ENCODE measurements at places on chromosomes 4 and X. TPM values are rescaled to one million over a fixed set of nuclear protein-coding genes. Genes with fewer than 3 reads are reported as not detected.

- H3K4me1 ChIP-seq, result no peaks in the 10 kb centered on the region
- no peak overlapping the region for H3K4me3 ChIP-seq
- H3K36me3 ChIP-seq, result no peaks in the 10 kb centered on the region
- peaks cover 3% of the 10 kb centered on the region for H3K27me3 ChIP-seq
Measured at GRCh38 chr4:6426571-6427438, 45.6 kb downstream of the PPP2R2C start.

GRCh38 chr4:122744229-122744628 lies 11.7 kb downstream of the BBS12 start:
- H3K27me3 ChIP-seq, result no peaks in the 10 kb centered on the region
- H3K4me3 ChIP-seq, result no peak overlapping the region
- H3K36me3 ChIP-seq, result peaks cover 10% of the 10 kb centered on the region
- H3K27ac ChIP-seq, result no peak overlapping the region
- DNase-seq, result no peak

- no peak for DNase-seq
- no peaks in the 10 kb centered on the region for H3K27me3 ChIP-seq
- H3K27ac ChIP-seq, result no peak overlapping the region
- H3K4me1 ChIP-seq, result no peaks in the 10 kb centered on the region
Measured at GRCh38 chr4:82954212-82954611, 53.7 kb downstream of the THAP9 start.

DNA sequence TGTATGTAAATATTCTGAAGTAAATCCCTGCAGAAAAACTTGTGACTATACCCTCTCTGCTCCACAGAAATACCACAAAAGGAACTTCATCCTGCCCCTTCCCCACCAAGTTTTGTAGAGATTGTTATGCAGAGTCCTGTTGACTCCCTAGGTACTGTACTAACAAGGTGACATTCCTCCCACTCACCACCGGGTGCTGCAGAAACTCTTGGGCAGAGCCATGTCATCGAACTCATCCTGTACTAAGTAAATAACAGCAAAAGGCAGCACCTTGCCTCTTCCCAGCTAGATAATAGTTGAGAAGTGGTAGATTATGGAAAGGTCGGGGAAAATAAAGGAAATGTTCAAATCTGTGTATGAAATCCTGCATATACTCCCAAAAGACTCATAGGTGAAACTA lies 233.3 kb downstream of the STPG2 start:
- no peak overlapping the region for H3K27ac ChIP-seq
- H3K4me1 ChIP-seq, result no peaks in the 10 kb centered on the region
- H3K4me3 ChIP-seq, result no peak overlapping the region
- H3K27me3 ChIP-seq, result no peaks in the 10 kb centered on the region
- H3K36me3 ChIP-seq, result no peaks in the 10 kb centered on the region

- no peak for DNase-seq
- no peaks in the 10 kb centered on the region for H3K4me1 ChIP-seq
- H3K27me3 ChIP-seq, result no peaks in the 10 kb centered on the region
- no peaks in the 10 kb centered on the region for H3K36me3 ChIP-seq
- H3K27ac ChIP-seq, result no peak overlapping the region
- no peak overlapping the region for H3K4me3 ChIP-seq
Measured at GRCh38 chr4:128703948-128704347, 105.6 kb upstream of the JADE1 start.

DNA sequence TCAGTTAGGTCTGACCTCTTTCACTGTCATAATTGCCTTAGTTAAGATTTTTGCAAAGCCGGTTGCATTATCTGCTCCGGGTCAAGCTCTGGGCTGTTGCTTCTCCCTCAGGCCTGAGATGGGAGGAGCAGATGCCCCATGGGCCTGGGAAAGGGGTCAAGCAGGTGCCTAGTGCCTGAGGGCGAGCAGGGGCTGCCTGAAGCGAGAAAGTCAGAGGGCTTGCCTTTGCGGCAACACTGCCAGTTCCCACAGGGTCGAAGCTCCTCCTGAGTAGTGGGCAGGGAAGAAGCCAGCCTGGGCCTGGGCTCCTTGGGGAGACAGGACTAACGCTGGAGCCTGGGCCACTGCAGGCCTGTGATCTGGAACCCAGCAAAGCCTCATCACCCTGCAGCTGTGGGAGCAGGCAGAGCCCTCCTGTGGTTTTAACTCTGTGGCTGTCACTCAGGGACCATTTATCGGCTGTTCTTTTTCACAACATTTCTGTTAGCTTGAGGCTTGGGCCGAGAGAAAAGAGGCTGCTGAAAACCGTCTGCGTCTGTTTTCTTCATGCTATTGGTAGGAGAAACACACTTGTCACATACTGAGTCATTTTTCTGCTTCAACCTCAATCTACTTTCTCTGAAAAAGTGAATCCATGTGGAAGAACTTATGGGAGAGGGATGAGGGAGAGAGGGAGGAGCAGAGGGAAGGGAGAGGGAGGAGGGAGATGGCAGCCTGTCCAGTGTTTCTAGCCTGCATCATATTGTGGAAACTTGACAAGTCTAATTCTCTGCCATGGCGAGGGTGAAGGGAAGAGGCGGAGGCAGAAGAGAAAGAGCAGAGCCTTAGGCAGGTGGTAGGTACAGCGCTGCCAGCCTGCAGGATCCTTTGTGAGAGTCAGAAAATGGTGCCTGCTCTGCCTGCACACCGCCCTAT lies 68.4 kb downstream of the RHOH start:
- no peaks in the 10 kb centered on the region for H3K36me3 ChIP-seq
- no peak overlapping the region for H3K27ac ChIP-seq
- peaks cover 7% of the 10 kb centered on the region for H3K4me1 ChIP-seq
- H3K4me3 ChIP-seq, result no peak overlapping the region
- H3K27me3 ChIP-seq, result no peaks in the 10 kb centered on the region
- no peak for DNase-seq

DNA sequence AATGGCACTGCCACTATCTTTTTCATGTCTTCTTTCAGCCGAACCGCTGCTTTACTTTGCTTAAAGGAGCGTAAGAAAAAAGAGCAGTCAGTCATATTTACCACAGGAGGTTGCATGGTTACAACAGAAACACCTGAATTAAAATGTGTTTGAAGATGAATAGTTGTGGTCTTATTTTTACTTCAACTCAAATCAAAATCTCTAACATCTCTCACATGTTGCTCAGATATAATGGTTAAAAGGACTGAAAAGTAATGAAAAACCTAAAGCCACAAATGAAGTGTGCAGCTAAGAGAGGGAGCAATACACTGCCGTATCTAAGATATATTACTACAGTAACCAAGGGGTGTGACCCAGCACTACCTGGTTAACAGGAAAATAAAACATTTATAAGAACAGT lies 27.4 kb downstream of the FAM13A start:
- no peaks in the 10 kb centered on the region for H3K27me3 ChIP-seq
- no peak for DNase-seq
- no peak overlapping the region for H3K27ac ChIP-seq
- no peaks in the 10 kb centered on the region for H3K4me1 ChIP-seq
- no peaks in the 10 kb centered on the region for H3K36me3 ChIP-seq

DNA sequence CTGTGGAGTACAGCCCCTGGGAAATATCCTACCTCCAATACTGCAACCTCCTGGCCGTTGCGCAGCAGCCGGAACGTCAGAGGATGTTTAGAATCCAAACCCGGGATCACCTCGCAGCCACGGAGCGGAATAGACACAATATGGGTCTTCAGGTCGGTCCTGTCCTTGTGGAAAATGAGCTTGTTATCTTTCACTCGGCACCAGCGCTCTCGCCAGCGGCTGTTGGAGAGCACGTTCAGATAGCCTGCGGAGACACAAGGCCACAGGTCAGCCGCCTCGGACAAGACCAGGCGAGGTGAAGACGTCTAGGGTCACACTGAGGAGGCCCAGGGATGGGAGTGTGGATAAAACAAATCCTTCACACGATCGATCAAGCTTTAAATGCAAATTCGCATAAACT lies 139.3 kb downstream of the AFAP1 start:
- DNase-seq, result no peak
- H3K27ac ChIP-seq, result no peak overlapping the region
- H3K27me3 ChIP-seq, result no peaks in the 10 kb centered on the region
- H3K36me3 ChIP-seq, result peaks cover 31% of the 10 kb centered on the region

GRCh38 chrX:97452283-97452682 lies 568.6 kb downstream of the RPA4 start:
- H3K27ac ChIP-seq, result no peak overlapping the region
- DNase-seq, result no peak
- H3K36me3 ChIP-seq, result no peaks in the 10 kb centered on the region

- H3K4me3 ChIP-seq, result no peak overlapping the region
- H3K36me3 ChIP-seq, result peaks cover 85% of the 10 kb centered on the region
- DNase-seq, result no peak
- no peaks in the 10 kb centered on the region for H3K27me3 ChIP-seq
Measured at GRCh38 chr4:143207555-143207954, 22.8 kb downstream of the USP38 start.

- no peak for DNase-seq
- H3K4me1 ChIP-seq, result peaks cover 2% of the 10 kb centered on the region
- H3K36me3 ChIP-seq, result no peaks in the 10 kb centered on the region
- H3K27me3 ChIP-seq, result no peaks in the 10 kb centered on the region
- no peak overlapping the region for H3K4me3 ChIP-seq
- H3K27ac ChIP-seq, result no peak overlapping the region
Measured at GRCh38 chrX:46551494-46552128, 6.4 kb upstream of the ZNF674 start.

GRCh38 chr4:55887594-55887993 lies 34.1 kb downstream of the EXOC1 start:
- H3K36me3 ChIP-seq, result peaks cover 56% of the 10 kb centered on the region
- H3K27me3 ChIP-seq, result no peaks in the 10 kb centered on the region
- no peak for DNase-seq

DNA sequence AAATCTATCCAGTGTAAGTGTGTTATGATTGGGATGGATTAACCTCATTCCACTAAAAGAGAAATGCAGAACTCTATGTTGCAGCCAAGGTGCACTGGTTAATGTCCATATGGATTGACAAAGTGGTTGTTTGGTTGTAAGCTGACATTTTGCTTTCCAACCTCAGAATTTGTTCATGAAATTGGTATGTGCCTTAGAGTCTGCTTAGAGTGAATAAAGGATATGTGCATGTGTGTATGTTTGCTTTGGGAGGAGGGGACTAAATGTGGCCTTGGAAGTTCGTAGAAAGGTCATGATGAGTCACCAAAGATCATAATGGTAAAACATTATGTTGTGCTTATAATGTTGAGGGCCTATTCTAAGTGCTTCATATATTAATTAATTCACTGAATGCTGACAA lies 44.1 kb upstream of the MBNL3 start:
- H3K4me1 ChIP-seq, result no peaks in the 10 kb centered on the region
- no peaks in the 10 kb centered on the region for H3K27me3 ChIP-seq
- H3K27ac ChIP-seq, result no peak overlapping the region
- no peak for DNase-seq
- H3K36me3 ChIP-seq, result no peaks in the 10 kb centered on the region

- no peaks in the 10 kb centered on the region for H3K27me3 ChIP-seq
- no peak overlapping the region for H3K4me3 ChIP-seq
- peaks cover 99% of the 10 kb centered on the region for H3K36me3 ChIP-seq
- peaks cover 42% of the 10 kb centered on the region for H3K4me1 ChIP-seq
Measured at GRCh38 chr4:184395451-184395917, 78.9 kb downstream of the IRF2 start.

- peaks cover 38% of the 10 kb centered on the region for H3K27me3 ChIP-seq
- H3K36me3 ChIP-seq, result no peaks in the 10 kb centered on the region
- peaks cover 25% of the 10 kb centered on the region for H3K4me1 ChIP-seq
- H3K27ac ChIP-seq, result peak within 1 kb of the TSS; percentile 48
- no peak for DNase-seq
Measured at GRCh38 chr4:165872461-165873297, at the start of gene TLL1. Gene TLL1 (plus strand): TSS chr4:165873237. CDS start chr4:165873905, 668 bp downstream.

DNA sequence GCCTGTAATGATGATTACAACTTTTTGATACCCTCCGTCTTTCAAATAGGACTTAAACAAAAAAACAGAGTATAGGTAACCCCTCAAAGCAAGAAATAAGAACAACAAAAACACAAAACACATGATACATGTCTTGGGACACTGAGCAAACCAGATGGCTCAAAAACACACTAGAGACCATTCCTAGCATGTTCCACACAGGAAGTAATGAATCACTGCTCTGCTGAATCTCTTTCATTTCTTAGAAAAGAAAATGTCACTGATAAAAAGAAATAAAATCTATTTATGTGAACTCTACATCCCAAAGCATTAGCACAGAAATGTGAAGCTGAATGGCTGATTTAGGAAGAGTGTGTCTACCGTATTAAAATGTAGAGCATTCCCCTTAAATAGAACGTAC lies 134.5 kb upstream of the IL15 start:
- no peaks in the 10 kb centered on the region for H3K27me3 ChIP-seq
- DNase-seq, result no peak
- H3K4me1 ChIP-seq, result no peaks in the 10 kb centered on the region
- H3K27ac ChIP-seq, result no peak overlapping the region
- H3K36me3 ChIP-seq, result no peaks in the 10 kb centered on the region
- no peak overlapping the region for H3K4me3 ChIP-seq

DNA sequence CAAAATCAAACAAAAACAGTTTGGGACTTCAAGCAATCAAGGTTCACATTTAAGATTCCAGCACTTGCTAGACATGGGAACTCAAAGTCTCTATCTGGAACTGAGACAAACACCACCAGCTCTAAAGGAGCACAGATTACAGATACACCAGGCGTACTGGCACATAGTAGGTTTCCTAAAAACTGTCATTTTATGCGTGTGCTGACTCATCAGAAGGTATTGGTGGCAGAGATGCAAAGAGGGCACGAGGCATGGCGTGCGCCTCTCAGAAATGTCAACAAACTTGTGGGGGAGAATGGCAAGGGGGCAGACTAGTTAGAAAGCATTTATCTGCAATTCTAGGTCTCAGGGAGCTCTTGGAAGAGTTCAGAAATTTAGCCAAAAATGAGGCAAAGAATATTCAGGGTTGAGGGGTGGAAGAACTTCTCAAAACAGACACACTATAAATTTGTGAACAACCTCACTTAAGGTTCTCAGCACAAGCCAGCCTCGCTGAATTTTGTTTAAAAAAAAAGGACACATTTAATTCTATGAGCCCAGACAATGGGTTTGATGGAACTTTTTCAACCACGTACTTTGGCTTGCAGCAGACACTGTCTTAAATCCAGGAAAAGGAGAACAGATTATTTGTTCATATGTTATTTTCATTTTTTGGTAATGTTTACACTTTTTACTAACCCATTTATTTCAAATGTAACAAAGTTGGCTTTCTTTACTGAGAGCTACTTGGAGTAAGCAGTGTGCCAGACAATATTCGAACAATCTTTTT lies 100.0 kb downstream of the SHISA3 start:
- no peak for DNase-seq
- H3K27me3 ChIP-seq, result no peaks in the 10 kb centered on the region
- peaks cover 4% of the 10 kb centered on the region for H3K36me3 ChIP-seq
- H3K4me1 ChIP-seq, result no peaks in the 10 kb centered on the region
- no peak overlapping the region for H3K4me3 ChIP-seq

- H3K36me3 ChIP-seq, result peaks cover 7% of the 10 kb centered on the region
- no peak overlapping the region for H3K4me3 ChIP-seq
- no peak overlapping the region for H3K27ac ChIP-seq
- no peaks in the 10 kb centered on the region for H3K27me3 ChIP-seq
- DNase-seq, result no peak
Measured at GRCh38 chrX:153443476-153444332, 2.2 kb downstream of the TREX2 start.

Gene LDOC1
- total RNA-seq, result 15.2 TPM

Gene PLAC1
- total RNA-seq, result not detected

Gene TMPRSS11D
- not detected for total RNA-seq

Gene DDX53
- not detected for total RNA-seq

Gene LAS1L
- total RNA-seq, result 25.7 TPM

Gene TLR1
- total RNA-seq, result 35.3 TPM

Gene NUP62CL
- total RNA-seq, result 1.4 TPM

Gene CCNA2
- 2.2 TPM for total RNA-seq

Gene BCAP31
- total RNA-seq, result 219 TPM

Gene TXLNG
- 11.2 TPM for total RNA-seq

Gene MAGEB4
- total RNA-seq, result not detected

Gene RIBC1
- total RNA-seq, result 3.0 TPM

Gene CPZ
- 6.0 TPM for total RNA-seq

Gene RNF128
- 15.4 TPM for total RNA-seq

Gene PTPN13
- 77.2 TPM for total RNA-seq

Gene SPANXA1
- total RNA-seq, result not detected

Gene AWAT2
- total RNA-seq, result 1.0 TPM

Gene GCNA
- 2.1 TPM for total RNA-seq
